GM19239 (cell line): ENCODE measurements at places on chromosomes 5 and 9.

GRCh38 chr9:73611032-73611431 is 459.4 kb downstream of the ANXA1 start:
- no peak for DNase-seq

DNA sequence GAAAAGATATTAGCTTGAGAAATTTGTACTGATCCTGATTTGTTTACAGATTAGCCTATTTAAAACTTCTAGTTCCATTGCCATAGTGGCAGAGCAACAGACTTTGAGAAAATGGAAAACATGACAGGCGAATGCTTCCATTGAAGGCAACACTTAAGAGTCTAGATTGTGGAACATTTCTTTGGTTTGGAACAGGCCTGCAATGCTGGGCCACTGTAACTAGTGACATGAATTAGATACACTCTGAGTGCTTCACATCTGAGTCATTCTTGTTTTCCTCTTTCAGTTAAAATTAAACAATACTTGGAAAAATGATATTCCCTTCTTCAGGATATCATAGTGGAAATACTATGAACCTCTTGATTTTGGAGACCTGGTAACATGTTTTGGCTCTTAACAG is 453.6 kb upstream of the TUSC1 start:
- no peak for DNase-seq

GRCh38 chr9:99173570-99174504 is 47.9 kb downstream of the ALG2 start:
- no peak for DNase-seq

DNA sequence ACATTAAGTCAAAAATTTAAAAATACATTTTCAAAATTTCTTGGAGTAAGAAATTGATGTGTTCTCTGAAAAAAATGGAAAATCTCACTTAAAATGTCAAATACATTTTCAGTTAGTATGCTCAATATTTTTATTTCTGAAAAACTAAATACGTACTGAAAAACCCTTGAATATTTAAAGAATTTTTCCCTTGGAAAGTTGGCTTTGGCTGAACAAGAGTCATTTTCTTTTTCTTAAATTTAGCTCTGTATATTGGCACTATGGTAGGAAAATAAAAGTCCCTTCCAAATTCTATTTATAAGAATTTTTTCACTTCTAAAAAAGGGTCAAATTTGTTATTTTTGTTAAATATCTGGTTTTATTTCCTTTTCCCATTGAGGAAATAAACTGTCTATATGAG is 29.0 kb upstream of the CDH18 start:
- no peak for DNase-seq

- no peak for DNase-seq
Measured at GRCh38 chr9:129822898-129823541, 916 bp downstream of the TOR1A start.

GRCh38 chr5:25970906-25971489 is 1067.4 kb downstream of the CDH9 start:
- DNase-seq = no peak

- DNase-seq = no peak
Measured at GRCh38 chr9:3960661-3961144, 339.2 kb downstream of the GLIS3 start.

DNA sequence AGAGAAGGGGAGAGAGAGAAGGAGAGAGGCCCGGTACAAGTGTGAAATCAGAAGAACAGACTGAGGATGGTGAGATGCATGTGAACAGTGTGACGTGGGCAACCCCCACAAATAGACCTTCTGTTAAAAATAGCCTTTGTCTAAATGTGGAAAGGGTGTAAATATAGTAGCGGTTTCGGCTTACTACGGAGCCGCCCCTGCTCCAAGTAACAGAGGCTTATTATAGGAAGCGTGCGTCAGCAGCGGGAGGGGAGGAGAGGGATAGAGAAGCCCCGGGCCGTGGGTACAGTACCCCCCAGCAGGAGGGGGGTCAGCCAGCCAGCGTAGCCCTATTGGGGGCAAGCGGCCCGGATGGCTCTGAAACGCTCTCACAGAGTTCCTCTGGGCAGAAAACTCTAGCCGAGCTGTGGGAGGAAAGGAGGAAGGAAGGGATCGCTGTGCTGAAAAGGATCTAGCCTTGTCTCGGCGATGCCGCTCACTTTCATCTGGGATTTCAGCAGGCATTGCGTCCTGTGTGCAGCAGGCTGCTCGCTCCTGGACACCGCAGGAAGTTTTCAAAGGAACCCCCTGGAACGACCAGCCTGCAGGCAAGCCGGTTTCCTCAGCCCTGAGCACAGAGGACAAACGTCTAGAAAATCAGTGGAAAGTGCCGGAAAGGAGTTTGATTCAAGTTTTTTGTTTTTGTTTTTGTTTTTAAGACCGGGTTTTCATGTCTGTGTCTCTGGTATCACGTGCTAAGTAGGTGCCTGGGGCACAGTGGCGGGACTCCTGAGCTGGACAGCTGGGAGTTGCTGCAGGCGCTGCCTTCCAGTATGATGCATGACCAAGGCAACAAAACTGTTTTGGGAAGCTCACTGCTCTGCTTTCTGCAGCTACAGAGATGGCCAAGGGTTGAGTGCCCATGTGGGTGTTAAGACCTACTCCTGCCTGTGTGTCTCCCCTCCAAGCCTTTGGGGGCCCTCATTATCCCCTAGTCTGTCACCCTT is 146.6 kb downstream of the SEC61B start:
- peak; percentile 26 for DNase-seq

GRCh38 chr5:174147551-174147950 is 102.0 kb downstream of the NSG2 start:
- DNase-seq = no peak

GRCh38 chr5:16588434-16589214 is 28.2 kb downstream of the RETREG1 start:
- DNase-seq = no peak

DNA sequence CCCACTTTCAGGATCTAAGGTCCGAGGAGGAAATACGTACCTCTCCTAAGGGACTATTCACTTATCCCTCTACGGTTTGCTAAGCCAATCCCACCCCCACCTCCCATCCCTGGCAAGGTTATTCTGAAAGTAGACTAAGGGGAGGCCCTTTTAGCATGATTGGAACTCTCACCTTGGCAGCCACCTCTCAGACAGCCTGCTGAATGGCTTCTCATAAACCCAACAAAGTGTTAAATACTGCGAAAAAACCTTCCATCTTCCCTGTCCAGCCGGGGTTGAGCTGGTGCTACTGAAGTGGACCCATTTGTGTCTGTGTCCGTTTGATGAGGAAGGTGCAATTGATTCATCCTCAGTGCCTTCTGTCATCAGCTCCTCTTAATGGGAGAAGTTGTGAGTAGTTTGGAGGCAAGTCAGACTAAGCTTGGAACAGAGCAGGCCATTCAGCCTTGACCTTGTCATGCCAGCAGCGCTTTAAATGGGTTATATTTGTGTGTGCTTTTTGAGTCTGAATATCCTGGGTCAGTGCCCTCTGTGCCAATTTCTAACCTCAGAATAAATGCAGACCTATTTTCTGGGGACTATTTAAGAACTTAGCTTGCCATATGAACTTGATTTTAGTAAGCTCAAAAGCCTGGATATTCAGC is 476.3 kb upstream of the ZNF608 start:
- DNase-seq = no peak

GRCh38 chr5:142800776-142801494 is 30.8 kb downstream of the ARHGAP26 start:
- DNase-seq = peak; percentile 27

GRCh38 chr5:136629125-136629792 is 263.9 kb upstream of the TRPC7 start:
- no peak for DNase-seq

- DNase-seq = no peak
Measured at GRCh38 chr5:129601576-129601975, 141.5 kb downstream of the ADAMTS19 start.

DNA sequence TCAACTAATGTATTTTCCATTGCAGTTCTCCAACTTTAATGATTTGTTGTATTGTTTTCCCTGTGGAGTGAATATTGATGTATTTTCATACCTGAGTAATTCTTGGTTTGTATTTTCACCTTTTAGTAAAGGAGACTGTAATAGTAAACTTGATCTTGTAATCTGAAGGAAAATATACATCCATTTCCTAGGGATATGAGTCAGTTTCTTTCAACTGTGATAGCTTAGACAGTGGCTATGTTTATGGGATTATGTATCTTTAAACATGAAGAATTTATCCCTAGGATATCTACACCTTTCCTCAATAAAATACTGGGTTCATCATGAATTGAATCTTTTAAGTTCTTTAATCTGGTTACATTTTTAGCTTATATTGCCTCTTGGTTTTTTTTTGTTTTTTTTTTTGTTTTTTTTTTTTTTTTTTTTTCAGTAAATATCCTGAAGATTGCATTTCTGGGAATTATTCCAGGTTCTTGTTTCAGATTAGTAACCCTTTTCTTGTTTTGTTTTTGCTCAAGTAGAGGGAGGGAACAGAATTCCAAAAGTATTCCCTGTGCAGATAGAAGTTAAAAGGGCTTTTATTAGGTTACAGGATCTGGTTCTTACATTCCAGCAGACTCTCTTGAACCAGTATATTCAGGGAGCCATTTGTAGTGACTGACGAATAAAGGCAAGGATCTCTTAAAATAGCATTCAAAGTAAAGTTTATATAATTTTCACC is 7.1 kb downstream of the WDR36 start:
- DNase-seq = no peak

GRCh38 chr9:116320290-116320689 is 166.7 kb downstream of the PAPPA start:
- DNase-seq = no peak

GRCh38 chr9:116549061-116549664 is 137.9 kb upstream of the TRIM32 start:
- no peak for DNase-seq

GRCh38 chr5:121630402-121630801 is 221.3 kb upstream of the FTMT start:
- DNase-seq = no peak

- no peak for DNase-seq
Measured at GRCh38 chr5:78633700-78634099, 14.9 kb downstream of the LHFPL2 start.

- no peak for DNase-seq
Measured at GRCh38 chr9:27090231-27090630, 18.8 kb upstream of the TEK start.

- DNase-seq = no peak
Measured at GRCh38 chr5:154159343-154159742, 31.2 kb upstream of the GALNT10 start.

DNA sequence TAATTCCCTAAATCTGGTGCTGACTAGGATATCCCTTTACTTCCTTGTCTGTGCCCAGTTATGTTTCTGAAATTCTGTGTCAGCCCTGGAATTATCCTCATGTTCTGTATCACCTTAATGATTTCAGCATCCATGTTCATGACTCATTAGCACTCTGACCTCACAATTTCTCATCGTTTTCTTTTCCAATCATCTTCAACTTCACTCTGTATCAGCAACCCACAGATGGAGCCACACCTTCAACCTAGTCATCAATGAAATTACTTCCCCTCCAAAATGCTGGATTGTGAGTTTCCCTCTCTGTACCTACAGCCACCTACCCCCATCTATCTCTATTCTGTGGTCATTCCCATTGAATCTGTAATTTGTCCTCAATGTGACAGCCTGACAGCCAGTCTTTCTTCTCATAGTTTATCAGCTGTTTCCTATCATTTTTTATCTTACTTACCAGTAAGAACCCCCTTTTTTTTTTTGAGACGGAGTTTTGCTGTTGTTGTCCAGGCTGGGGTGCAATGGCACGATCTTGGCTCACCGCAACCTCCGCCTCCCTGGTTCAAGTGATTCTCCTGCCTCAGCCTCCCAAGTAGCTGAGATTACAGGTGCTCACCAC is 3.1 kb upstream of the IL6ST start:
- no peak for DNase-seq

GRCh38 chr9:117080765-117081390 is 334.0 kb downstream of the ASTN2 start:
- no peak for DNase-seq

GRCh38 chr9:113616621-113617496 is 153.3 kb downstream of the RGS3 start:
- DNase-seq = no peak

- no peak for DNase-seq
Measured at GRCh38 chr5:130078661-130079060, 174.4 kb downstream of the CHSY3 start.

- no peak for DNase-seq
Measured at GRCh38 chr5:133415906-133416305, 196.4 kb downstream of the FSTL4 start.

GRCh38 chr9:134723037-134723436 is 81.4 kb downstream of the COL5A1 start:
- no peak for DNase-seq

DNA sequence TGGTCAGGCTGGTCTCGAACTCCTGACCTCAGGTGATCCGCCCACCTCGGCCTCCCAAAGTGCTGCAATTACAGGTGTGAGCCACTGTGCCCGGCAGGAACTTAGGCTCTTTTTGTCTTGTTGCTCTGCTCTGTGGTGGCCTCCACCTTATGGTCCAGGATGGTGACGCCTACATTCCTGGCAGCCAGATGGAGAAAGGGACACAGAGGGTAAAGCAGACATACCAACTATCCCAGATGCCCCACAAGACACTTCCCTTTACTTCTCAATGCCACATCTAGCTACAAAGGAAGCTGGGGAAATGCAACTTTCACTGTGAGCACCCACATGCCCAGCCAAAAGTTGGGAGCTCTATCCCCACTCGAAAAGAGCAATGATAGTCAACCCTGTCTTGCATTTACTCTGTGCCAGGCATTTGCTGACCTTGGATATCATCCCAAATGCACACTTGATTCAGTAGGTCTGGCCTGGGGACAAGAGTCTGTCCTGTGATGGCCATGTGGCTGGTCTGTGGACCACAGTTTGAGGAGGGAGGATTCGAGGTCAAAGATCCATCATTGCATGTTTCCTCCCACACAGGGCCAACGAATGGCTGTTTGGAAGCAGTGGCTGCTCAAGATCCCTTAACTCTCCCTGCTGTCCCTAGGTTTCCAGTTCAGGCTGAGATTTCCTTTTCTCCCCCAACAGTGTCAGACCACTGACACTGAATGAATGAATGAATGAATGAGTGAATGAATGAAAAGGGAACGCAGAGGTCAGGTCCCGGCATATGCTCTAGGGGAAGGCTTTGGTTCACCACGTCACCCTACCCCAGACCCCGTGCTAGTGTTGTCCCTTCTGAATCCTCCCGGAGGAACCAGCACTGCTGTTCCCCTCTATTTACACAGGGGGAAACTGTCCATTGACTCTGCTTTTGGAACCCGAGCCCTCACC is 1.4 kb upstream of the ERGIC1 start:
- no peak for DNase-seq

- no peak for DNase-seq
Measured at GRCh38 chr9:4962085-4962484, 23.0 kb upstream of the JAK2 start.

- DNase-seq = peak; percentile 47
Measured at GRCh38 chr9:112097712-112098688, 77.1 kb downstream of the SUSD1 start.

- no peak for DNase-seq
Measured at GRCh38 chr5:102818345-102818744, 63.2 kb downstream of the PAM start.

DNA sequence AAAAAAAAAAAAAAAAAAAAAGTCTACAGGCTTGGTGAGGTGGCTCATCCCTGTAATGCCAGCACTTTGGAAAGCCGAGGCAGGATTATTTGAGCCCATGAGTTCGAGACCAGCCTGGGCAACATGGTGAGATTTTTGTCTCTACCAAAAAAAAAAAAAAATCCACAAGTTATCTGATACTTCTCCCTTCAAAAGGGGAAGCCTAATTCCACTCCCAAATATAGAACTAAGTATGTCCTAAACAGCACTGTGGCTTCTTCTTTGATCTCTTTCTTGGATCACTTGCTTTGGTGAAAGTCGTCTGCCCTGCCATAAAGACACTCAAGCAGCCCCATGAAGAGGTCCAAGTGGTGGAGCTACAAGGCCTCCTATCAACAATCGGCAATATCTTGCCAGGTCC is 18.8 kb upstream of the STING1 start:
- DNase-seq = no peak
